ENCODE measurements at places on chromosomes 13 and 19.

GRCh38 chr13:35785576-35786303, 309.3 kb upstream of the MAB21L1 start:
- no peak for DNase-seq

DNA sequence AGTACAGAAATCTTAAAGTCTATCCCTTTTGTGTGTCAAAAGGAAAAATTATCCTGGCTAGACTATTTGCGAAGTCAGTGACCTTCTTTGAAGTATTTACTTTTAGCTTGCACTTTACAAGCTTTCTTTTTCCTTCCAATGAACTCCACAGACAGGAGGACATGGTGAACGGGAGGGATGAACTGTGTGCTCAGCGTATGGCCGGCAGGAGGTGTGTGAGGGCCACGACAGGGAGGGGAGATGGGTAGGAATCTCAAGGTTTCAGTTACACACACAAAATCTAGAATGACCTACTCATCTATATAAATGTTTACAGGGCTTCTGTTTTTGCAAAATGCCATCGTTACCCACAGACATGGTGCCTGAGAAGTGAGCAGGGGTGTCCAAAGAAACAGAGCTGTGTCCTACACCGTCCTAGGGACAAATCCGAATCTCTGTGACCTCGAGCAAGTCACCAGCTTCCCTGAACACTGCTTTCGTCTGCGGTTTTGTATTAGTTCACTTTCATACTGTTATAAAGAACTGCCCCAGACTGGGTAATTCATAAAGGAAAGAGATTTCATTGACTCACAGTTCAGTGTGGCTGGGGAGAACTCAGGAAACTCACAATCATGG, 537.2 kb downstream of the LIG4 start:
- DNase-seq = no peak

DNA sequence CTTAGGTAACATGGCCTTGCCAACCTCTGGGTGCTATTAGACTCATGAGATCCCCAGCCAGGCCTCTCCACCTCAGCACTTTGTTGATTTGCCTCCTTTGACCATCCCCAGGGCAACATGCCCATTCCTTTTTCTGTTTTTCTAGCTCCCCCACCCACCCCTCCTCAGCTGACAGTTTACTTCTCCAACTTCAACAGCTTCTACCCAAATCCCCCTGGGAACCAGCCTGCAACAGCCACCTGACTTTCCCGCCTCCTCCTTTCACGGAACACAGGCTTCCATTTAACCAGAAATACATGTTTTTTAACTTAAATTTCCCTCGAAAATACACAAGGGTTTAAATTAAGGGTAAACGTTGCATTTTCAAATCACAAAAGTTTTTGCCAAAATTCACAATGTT, 117.3 kb downstream of the DLEU7 start:
- DNase-seq = no peak

DNA sequence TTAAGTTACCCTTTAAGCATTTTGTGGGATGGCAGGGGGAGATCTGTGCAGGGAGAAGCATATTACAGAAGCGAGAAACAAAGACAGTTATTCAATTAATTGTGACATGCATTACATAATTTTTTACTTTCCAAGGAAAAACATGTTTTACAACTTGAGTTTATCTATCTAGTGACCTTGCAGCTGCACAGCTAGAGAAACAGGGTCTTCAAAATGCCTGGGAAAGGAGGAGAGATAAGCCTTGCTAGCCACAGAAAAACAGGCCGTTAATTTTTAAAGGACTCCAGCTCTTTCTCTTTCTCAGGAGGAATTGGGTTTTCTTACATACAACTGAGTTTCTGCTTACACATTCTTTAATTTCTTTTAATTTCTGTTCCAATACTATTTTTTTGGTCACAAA, 14.8 kb upstream of the ZNF431 start:
- no peak for DNase-seq

DNA sequence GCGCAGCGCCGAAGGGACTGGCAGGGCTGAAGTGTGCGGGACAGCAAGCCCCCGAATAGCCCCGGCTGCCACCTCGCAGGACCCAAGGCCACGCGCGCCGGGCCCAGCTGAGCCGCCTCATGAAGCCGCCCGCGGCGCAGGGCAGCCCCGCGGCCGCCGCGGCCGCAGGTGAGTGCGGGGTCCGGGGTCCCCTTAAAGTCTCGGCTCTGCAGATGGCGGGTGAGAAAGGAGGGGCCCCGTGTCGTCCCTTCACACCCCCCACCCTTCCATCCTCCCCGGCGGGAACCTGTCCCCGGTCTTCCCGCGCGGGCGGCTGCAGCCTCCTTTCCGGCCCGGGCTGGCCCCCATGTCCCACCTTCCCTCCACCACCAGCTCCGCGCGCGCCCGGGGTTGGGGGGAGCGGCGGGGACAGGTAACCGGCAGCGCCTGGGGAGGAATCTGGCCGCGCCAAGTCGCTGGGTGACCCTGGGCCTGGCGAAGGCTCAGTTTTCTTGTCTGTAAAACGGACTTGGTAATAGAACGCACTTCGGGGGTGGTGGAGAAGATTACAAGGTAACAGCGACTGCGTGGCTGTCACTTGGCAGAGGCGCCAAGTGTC, 338 bp downstream of the RGCC start:
- DNase-seq = peak; percentile 24

Measured in colonic mucosa (tissue), 4 donors.